Right cardiac atrium (tissue), 5 donors: ENCODE measurements at places on chromosomes 11 and 22. TPM values are rescaled to one million over a fixed set of nuclear protein-coding genes. Genes with fewer than 3 reads are reported as not detected.

The CCDC83 gene
- total RNA-seq, result not detected

The CNIH2 gene
- not detected for total RNA-seq

The DBX1 gene
- total RNA-seq, result not detected

The CNTF gene
- 1.0 TPM for total RNA-seq

DNA sequence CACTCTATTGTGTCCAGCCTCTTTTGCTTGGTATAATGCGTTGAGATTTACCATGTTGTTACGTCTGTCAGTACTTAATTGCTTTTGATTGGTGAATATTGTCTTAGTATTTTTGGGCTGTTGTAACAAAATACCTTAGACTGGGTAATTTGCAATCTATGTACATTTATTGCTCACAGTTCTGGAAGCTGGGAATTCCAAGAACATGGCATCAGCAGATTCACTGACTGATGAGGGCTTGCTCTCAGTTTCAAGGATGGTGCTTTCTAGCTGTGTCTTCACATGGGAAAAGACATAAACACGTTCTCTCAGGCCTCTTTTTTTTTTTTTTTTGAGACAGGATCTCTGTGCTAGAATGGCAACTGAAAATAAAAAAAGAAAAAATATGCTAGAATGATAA, 46.7 kb upstream of the INCENP start:
- DNase-seq, result no peak

DNA sequence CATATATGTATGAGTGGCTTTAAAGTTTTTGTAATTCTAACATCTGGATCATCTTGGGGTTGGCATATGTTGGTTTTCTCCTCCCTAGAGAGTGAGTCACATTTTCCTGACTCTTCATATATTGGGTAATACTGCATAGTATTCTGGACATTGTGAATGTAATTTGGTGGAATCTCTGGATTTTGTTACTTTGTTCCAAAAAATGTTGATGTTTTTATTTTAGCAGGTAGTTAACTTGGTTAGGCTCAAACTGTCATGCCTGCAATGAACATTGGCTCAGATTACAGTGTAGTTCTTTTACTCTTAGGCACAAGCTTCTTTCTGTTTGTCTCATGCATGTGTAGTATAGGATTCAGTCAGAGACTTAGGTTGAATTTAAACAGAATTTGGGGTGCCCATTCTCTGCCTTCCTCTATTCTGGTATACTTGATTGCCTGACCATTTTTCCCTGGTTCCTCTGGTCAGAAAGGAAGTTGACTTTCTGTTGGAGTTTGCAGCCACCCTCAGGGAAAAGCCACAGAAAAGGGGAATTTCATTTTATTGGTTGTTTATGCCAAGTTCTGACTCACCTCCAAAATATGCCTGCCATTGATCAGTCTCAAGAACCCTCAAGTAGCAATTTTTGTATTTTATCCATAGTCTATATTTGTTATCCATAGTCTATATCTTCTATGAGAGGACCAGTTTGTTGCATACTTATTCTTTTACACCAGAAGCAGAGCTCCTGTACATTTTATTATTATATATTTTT, 151.7 kb downstream of the UVRAG start:
- no peak for DNase-seq

GRCh38 chr11:92313784-92314183, 89.2 kb downstream of the FAT3 start:
- no peak for DNase-seq

DNA sequence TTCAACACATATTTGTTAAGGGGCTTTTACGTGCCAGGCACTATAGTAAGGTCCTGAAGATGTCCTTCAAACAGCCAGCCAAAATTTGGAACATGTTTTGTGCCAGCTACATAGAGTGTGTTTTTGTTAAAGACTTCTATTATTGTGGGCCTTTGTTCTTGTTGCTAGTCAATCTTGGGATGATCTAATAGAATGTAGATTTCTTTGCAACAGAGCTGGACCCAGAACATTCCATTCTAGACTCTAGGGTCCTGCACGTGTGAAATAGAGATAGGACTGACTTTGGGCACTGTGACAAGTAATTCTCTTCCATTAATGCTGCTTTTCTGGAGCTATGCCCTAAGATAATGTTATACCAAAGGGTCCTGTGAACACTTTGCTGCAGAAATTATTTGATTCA, 16.9 kb upstream of the IPO7 start:
- DNase-seq, result no peak

GRCh38 chr11:78031629-78032028, 8.6 kb upstream of the KCTD14 start:
- DNase-seq, result no peak

DNA sequence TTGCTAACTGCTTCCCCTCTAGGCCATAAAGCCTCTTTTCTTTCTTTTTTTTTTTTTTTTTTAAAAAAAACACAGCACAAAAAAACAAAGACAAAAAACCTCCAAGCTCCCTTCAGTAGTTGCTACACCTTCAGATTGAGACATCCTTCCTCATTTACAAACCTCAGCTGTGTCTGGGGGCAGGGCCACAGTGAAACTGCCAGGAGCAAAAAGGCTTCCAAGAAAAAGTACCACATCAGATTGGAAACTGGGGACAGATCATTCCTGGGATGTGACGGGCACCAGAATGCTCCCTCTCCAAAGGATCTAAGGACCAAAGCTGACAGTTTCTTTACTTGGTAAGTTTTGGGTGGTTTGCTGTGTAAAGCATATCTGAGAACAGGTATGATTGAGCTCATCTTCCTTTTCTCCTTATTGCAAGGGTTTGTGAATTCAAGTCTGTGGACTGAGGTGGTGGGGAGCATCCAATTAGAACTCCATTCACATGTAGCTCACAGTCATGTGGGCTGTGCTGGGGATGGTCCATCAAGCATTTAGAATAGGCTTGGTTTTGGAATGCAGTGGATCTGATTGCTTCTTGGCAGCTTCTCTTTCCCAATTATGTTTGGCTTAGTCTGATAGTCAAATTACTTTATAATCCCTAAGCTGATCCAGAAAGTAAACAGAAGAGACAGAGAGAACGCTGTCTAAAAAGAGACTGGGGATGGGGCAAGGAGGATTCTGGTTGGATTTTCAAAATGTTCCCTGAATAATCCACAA, 705 bp downstream of the BBOX1 start:
- no peak for DNase-seq

GRCh38 chr11:121552154-121552553, 99.4 kb upstream of the SORL1-AS1 start:
- DNase-seq, result no peak

DNA sequence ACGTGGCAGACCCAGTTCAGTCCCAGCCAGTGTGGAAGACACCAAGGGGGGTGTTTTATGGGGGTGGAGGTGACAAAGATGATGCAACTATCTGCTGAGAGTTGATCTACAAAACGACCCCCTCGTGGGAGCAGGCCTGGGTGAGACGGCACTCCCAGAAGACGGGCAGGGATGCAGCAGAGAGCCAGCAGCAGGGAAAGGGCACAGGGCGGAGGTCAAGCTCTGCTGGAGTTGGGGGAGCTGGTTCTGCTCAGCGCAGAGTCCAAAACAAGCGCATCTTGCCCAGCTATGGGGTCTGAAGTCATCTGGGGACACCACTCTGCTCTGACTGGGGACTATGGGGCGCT, 3.9 kb downstream of the GNB1L start:
- DNase-seq, result no peak

- no peak for DNase-seq
Observed at GRCh38 chr11:107252429-107253161, 205.0 kb downstream of the CWF19L2 start.

GRCh38 chr11:76962583-76963416, 71.4 kb upstream of the B3GNT6 start:
- no peak for DNase-seq

DNA sequence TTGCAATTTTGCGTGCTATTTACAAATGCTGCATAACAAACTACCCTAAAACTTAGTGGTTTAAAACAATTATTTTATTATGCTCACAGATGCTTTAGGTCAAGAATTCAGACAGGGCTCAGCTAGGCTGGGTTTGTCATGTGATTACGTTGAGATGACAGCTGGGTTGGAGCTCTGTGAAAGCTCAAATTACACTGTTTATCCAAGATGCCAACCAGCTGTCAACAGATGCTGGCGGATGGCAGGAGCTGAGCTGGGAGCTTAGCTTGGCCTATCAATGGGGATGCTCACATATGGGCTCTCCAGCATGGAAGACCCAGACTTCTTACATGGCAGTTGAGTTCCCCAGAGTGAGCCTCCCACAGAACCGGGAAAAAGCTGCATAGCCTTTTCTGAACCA, 62.7 kb downstream of the STK33 start:
- no peak for DNase-seq

GRCh38 chr11:86693518-86693917, 21.1 kb upstream of the ME3 start:
- no peak for DNase-seq

DNA sequence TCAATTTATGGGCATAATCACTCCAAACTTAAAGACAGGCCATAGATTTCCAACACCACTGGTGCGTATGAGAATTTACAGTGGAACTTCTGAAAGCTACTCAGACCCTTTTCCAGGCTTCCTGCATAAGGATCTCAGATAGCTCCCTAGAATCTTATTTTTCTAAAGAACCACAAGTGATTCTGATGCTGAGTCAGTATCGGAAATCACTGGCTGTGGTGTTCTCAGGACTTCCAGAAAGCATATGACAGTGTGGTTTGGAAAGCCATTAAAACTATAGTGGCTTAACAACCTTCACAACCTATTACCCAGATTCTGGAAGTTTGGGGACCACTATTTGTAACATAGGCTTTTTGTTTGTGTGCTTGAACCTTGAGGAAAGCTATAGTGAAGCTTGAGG, 756.0 kb downstream of the DLG2 start:
- DNase-seq, result no peak

GRCh38 chr11:100703139-100703538, 16.1 kb downstream of the ARHGAP42 start:
- no peak for DNase-seq

DNA sequence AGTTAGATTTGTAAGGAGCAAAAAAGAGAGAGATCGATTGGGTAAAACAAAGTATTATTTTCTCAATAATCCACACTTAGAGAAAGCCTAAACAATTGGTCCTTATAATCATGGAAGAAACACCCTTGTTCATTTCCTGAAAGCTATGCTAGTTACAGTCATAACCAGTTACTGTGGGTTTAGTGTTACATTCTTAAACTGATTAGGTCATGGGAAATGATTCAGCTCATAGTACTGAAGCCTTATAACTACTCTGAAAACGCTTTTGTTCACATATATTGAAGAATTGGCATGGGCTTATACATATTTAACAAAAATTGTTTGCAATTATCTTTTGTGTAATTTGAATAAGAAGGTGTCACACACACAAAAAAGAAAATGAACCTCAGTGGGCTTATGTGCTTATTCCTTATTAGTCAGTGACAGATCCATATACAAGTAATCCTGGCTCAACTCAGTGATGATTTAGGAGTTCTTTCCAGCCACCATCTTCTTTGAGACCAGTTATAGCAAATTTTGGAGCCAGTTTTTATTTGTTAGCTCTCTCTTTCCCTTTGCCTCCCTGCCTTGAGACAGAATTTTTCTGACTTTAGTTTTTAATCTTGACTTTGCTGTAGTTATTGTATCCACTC, 198.5 kb upstream of the CTSC start:
- DNase-seq, result no peak

GRCh38 chr11:46238967-46239800, 38.3 kb upstream of the CREB3L1 start:
- peak; percentile 95 for DNase-seq

DNA sequence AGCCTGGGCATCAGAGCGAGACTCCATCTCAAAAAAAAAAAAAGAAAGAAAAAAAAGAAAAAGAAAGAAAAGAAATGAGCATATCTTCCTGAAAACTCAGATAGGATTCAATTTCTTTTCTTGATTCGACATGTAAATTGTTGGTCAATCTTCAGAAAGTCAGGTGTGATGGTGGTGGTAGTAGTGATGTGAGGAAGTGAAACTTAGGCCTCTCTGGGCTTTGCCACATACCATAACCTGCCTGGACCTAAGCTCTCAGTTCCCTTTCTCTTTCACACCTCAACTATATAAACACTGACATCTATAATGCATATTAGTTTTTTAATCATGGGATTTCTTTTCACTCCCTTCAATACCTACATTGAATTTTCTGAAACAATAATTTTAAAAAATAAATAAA, 98.0 kb upstream of the TBCEL start:
- no peak for DNase-seq

DNA sequence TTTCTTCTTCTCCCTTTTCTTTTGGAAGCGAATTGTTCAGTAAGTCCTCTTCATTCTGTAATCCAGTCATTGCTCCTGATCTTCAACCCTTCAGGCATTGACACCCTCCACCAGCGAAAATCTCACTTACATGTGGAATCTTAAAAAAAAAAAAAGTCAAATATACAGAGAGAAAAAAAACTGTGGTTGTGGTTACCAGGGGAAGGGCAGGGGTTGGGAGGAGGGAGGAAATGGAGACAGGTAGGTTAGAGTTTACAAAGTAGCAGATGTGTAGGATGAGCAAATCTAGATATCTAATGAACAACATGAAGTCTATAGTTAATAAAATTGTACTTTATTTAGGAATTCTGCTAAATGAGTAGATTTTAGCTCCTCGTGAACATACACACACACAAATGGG, 17.7 kb upstream of the TMEM123 start:
- DNase-seq, result no peak

DNA sequence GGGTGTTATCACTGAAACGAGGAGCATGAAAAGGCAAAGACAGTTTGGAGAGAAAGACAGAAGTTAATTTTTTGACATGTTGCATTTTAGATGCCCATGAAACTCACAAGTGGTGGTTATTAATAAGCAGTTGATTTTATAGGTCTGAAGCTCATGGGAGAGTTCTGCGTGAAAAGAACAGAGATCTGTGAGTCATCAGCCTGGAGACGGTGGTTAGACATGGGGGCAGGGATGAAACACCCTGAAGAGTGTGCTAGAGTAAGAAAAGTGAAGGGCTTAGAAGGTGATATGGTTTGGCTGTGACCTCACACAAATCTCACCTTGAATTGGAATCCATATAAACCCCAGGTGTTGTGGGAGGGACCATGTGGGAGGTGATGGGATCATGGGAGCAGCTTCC, 289.1 kb upstream of the ISX start:
- no peak for DNase-seq

DNA sequence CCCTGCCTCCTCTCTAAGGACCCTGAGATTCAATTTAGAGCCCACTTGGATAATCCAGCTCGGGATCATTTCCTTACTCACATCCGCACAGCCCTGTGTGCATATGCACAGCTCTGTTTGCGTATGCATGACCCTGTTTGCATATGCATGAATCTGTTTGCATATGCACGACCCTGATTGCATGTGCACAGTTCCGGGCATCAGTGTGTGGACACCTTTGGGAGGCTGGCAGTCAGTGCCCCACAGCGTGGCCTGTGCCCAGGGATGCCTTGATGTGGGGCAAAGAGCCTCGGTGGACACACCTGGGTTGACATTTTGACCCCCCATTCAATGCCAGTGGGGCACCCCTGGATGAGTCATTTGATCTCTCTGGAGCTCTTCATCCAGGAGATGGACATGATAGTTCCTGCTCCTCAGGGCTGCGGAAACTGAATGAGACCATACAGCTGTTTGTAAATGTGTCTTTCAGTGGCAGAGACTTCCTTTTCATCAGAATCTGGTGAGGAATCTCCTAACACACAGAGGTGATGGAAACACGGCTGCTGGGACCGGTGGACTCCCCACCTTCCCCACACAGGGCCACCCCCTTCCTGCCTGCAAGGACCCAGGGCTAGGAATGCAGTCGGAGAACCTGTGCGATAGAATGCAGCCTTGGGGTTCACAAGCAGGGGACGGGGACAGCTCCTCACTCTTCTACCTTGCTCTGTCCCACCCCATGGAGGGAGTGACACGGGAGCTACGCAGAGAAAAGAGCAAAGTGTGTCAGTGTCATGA, 41.2 kb downstream of the MYEOV start:
- DNase-seq, result no peak
